Dermis microvascular lymphatic vessel endothelial cell (primary cell): ENCODE measurements at places on chromosomes 3 and 15. TPM values are rescaled to one million over a fixed set of nuclear protein-coding genes. Genes with fewer than 3 reads are reported as not detected.

GRK7 gene
- not detected in 2 replicates for total RNA-seq

CD96 gene
- total RNA-seq = not detected in 2 replicates

DNA sequence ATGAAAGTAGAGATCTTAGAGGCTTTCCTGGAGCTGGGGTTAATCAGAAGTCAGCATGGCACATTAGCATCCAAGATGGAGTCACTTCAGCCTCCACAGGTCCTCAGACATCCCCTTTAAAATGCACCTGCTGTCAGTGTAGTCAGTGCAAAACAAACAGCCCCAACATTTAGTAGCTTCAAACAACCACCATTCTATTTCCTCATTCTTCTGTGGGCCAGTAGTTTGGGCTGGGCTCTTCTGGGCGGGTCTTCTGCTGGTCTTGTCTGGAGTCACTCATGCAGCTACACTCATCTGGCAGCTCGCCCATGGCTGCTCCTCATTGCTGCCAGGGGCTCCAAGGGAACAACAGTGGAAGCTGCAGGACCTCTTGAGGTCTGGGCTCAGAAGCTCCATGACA is 99.9 kb downstream of the TLE3 start:
- no peak for DNase-seq

- DNase-seq = no peak
Observed at GRCh38 chr15:36707884-36708435, 128.5 kb downstream of the CDIN1 start.

GRCh38 chr15:34070003-34070402 is 31.0 kb upstream of the AVEN start:
- DNase-seq = no peak

- no peak for DNase-seq
Observed at GRCh38 chr3:150407051-150407807, 869 bp upstream of the TSC22D2 start.

DNA sequence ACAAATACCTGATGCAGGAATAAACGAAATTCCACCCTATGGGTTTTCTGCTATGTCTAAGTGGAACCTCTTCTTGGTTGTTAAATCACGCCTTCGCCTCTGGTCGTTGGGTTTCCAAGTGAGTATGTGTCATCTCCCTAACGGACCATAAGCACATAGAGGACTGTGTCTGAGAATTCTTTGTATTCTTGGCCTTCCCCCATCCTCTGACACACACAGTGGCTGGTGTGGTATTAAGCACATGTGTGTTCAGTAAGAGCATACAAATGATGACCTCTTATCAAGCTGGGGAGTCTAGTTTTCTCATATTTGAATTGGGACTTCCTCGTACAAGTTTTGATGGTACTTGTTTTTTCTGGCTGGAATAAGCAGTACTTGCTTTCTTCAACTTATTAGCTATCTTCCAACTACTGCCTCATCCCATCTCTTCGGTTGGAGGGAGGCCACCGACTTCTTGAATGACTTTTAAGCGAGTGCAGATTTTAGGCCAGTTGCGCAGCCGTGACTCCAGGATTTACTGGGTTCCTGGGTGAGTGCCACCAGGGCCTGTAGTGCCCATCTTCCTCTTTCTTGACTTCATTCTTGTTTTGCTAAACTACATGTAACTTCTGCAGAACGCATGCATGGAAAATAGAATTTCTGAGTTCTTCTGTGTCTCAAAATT is 240.2 kb downstream of the ADAMTS17 start:
- no peak for DNase-seq

- no peak for DNase-seq
Observed at GRCh38 chr3:122880173-122880572, 85.3 kb downstream of the SLC49A4 start.
